ENCODE measurements at places on chromosomes 1 and 21.

GRCh38 chr21:15343066-15343465, 278.3 kb upstream of the NRIP1 start:
- H3K4me3 ChIP-seq = no peak overlapping the region
- no peak overlapping the region for H3K27ac ChIP-seq
- H3K27me3 ChIP-seq = no peaks in the 10 kb centered on the region
- no peaks in the 10 kb centered on the region for H3K4me1 ChIP-seq
- no peak for DNase-seq
- no peaks in the 10 kb centered on the region for H3K36me3 ChIP-seq

GRCh38 chr1:62774971-62775595, 8.8 kb upstream of the ATG4C start:
- no peak overlapping the region for H3K27ac ChIP-seq
- H3K27me3 ChIP-seq = no peaks in the 10 kb centered on the region
- no peak overlapping the region for H3K4me3 ChIP-seq

DNA sequence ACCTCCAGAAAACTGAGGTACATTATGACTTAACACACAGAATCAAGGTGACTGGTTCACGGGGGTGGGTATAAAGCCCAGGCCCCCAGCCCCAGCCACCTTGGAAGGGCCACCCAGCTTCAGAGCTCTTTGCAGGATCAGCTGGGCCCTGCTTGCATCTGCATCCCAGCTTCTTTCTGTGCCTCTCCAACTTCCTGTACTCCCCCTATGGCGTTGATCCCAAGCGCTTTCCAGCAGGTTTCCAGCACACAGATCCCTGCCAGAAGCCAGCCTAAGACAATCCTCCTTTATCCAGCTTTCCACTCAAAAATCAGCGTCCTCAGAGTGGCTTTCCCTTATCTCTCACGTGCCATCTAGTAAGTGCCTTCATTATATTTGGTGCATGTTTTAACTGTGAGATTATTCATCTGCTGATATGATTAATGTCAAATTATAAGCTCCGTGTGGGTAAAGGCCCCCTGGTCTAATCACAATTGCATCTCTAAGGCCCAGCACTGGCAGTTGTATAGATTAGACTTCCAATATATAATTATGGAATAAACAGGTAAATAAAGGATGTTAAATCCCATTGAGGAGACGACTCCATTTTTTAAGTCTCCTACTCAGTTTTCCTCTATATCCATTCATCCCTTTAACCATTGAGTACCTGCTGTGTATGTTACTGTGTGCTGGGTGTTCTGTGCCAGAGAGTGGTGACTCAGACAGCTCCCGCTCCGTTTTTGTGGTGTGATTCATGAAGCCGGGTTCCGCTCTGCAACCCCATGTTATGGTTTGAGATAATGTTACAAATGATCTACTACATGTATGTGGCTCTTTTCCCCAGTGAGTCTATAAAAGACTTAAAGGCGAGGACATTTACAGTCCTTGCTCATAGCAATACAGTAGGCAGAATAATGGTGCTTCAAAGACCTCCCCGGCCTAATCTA, 387.6 kb downstream of the PCP4 start:
- H3K4me3 ChIP-seq = no peak overlapping the region
- H3K27me3 ChIP-seq = no peaks in the 10 kb centered on the region
- no peak overlapping the region for H3K27ac ChIP-seq
- no peak for DNase-seq
- no peaks in the 10 kb centered on the region for H3K4me1 ChIP-seq

- peak overlapping the region; percentile 79 for H3K27ac ChIP-seq
- no peaks in the 10 kb centered on the region for H3K36me3 ChIP-seq
- no peaks in the 10 kb centered on the region for H3K4me1 ChIP-seq
Observed at GRCh38 chr1:54332781-54333585, 73.2 kb downstream of the SSBP3 start.

GRCh38 chr1:222167111-222167510, 380.8 kb downstream of the HHIPL2 start:
- H3K4me3 ChIP-seq = no peak overlapping the region
- no peaks in the 10 kb centered on the region for H3K27me3 ChIP-seq

- H3K27ac ChIP-seq = no peak overlapping the region
- peaks cover 8% of the 10 kb centered on the region for H3K4me1 ChIP-seq
- H3K36me3 ChIP-seq = no peaks in the 10 kb centered on the region
- DNase-seq = no peak
- H3K4me3 ChIP-seq = no peak overlapping the region
- no peaks in the 10 kb centered on the region for H3K27me3 ChIP-seq
Observed at GRCh38 chr1:167627865-167628641, 2.0 kb upstream of the RCSD1 start.

All from tibial artery (tissue), 4 donors.